Activated CD8-positive, alpha-beta memory T cell treated with anti-CD3 and anti-CD28 coated beads, Interleukin-2, amount 10 ng/mL, durations not matched to agents 7 days and 5 days (primary cell): ENCODE measurements at places on chromosomes 5 and 9. TPM values are rescaled to one million over a fixed set of nuclear protein-coding genes. Genes with fewer than 3 reads are reported as not detected.
A peak's percentile ranks its signal among the peaks of the same experiment; 100 is the strongest.

DNA sequence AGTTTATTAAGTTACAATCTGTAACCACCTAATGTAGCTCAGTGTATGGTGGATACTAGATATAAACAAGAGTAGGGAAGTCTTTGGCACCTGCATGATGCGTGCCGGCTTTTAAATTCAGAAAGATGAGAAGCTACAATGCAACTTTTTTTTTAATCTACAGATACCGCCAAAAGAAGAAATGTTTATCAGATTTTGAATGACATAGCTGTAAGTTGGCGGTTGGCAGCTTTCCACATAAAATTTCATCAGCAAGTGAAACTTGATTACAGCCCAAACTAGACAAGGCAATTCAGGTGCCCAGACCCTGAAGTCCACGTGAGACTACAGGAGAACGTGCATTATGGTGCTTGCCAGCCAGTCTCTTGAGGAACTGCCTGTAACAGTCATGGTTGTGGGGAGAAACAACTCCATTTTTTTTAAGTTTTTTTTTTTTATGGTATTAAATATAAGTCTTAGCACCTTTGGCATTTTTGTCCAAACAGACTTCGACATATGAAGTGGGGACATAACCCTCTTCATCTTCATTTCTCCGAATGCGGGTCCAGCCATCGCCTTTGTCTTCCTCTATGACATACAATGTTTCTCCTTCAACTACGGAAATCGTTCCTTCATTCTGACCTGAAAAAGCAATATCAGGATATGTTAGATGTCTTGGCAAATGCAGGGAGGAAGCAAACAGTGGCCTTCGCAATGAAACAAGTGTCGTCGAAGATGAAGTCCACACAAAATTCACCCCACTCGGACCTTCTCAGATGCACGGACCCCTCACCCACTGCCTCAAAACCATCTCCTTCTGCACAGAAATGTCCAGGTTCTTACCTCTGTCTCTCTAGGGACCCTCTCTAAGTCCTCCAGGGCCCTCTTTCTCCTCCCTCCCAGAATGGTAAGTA, 60.4 kb downstream of the USP20 start:
- peak overlapping the region; percentile 90 for H3K27ac ChIP-seq
- H3K4me1 ChIP-seq = peaks cover 74% of the 10 kb centered on the region
- H3K27me3 ChIP-seq = no peaks in the 10 kb centered on the region
- DNase-seq = no peak
- H3K4me3 ChIP-seq = no peak overlapping the region

GRCh38 chr5:36705055-36705454, 98.6 kb downstream of the SLC1A3 start:
- H3K4me1 ChIP-seq = no peaks in the 10 kb centered on the region
- no peak for DNase-seq
- no peak overlapping the region for H3K27ac ChIP-seq
- no peak overlapping the region for H3K4me3 ChIP-seq
- H3K36me3 ChIP-seq = no peaks in the 10 kb centered on the region

Gene TUSC1
- total RNA-seq = not detected

- no peak overlapping the region for H3K27ac ChIP-seq
- H3K27me3 ChIP-seq = no peaks in the 10 kb centered on the region
- H3K36me3 ChIP-seq = no peaks in the 10 kb centered on the region
- H3K4me1 ChIP-seq = no peaks in the 10 kb centered on the region
- DNase-seq = no peak
Measured at GRCh38 chr9:79111653-79112052, 460.1 kb upstream of the TLE4 start.

DNA sequence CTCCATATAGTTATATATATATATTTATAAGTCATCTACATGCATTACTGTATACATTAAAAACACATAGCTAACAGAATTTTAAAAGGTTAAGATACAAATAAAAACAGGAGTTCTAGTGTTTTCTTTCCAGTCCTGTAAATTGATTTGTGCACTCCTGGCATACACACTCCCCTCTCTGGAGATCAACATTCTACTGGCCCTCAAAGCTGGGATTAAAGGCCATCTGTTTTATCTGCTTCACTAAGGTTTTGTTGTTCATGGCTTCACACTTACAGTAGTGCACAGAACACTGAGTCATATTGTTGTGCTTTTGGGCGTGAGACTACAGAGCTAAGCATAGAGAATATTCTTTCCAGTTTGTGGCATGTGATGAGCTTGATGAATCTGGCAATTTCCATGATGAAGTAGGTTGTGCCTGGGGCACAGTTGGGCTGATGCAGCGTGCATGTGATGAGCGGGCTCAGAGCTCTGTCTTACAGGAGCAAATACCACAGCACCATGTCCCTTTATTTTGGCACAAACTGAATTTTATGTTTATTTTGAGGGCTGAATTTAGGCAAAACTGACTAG, 98.2 kb downstream of the TAF11L14 start:
- DNase-seq = no peak
- no peaks in the 10 kb centered on the region for H3K36me3 ChIP-seq
- no peak overlapping the region for H3K4me3 ChIP-seq
- H3K27ac ChIP-seq = no peak overlapping the region
- H3K27me3 ChIP-seq = no peaks in the 10 kb centered on the region

DNA sequence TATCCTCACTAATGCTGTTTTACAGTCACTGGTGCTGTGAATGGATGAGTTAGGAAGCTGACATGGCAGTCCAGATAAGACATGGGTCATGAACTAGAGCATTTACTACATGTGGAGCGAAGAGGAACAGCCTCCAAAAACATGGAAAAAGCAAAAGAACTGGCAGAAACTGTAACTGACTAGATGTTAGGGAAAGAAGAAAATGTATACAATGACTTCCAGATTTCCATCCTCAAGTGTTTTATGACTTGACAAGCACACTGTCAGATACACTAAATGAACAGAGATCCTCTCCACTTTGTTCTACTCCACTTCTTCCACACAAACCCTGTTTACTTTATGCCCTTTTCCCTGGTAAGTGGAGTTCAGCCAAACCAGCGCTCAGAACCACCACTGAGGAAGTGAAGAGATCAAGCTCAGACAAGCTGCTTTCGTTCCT, 11.5 kb downstream of the HMGCS1 start:
- DNase-seq = no peak
- H3K27ac ChIP-seq = no peak overlapping the region
- H3K27me3 ChIP-seq = no peaks in the 10 kb centered on the region
- peaks cover 47% of the 10 kb centered on the region for H3K4me1 ChIP-seq
- H3K4me3 ChIP-seq = no peak overlapping the region

DNA sequence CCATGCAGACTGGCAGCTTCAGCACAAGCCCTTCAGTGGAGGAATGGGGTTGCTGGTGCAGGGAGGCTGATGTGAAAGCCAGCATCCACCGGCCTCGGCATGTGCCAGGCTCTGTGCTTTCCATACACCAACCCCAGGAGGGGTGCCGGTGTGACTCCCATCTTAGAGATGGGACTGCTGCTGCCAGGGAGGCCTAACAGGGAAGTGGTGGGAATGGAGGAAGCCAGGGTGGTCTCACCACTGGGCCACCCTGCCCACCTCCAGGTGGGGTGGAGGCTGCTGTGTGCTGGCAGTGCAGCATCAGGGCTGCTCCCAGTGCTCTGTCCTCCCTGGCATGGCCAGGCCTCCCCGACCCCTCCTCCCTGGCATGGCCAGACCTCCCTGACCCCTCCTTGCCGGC, 32.8 kb upstream of the PITX1 start:
- H3K27me3 ChIP-seq = peaks cover 3% of the 10 kb centered on the region
- DNase-seq = no peak
- H3K4me3 ChIP-seq = no peak overlapping the region
- no peaks in the 10 kb centered on the region for H3K36me3 ChIP-seq

DNA sequence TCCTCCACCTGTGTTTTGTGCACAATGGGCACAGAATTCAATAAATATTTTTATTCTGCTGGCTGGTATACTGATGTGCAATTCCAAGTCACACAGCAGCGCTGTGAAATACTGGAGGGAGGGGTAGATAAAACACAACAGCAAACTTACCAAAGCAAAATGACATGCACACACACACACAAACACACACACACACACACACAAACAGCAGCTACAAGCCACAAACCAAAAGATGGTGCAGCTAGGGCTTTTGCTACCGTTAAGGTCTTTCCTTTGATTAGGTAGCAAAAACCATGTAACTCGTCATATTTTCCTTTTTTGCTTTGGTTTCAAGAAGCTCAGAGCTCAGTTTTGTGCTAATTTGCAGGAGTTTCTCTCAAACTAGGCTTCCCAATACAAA, 1.8 kb upstream of the TBCA start:
- no peak for DNase-seq
- H3K27ac ChIP-seq = no peak overlapping the region
- peaks cover 44% of the 10 kb centered on the region for H3K4me1 ChIP-seq
- H3K27me3 ChIP-seq = no peaks in the 10 kb centered on the region
- H3K36me3 ChIP-seq = peaks cover 5% of the 10 kb centered on the region

DNA sequence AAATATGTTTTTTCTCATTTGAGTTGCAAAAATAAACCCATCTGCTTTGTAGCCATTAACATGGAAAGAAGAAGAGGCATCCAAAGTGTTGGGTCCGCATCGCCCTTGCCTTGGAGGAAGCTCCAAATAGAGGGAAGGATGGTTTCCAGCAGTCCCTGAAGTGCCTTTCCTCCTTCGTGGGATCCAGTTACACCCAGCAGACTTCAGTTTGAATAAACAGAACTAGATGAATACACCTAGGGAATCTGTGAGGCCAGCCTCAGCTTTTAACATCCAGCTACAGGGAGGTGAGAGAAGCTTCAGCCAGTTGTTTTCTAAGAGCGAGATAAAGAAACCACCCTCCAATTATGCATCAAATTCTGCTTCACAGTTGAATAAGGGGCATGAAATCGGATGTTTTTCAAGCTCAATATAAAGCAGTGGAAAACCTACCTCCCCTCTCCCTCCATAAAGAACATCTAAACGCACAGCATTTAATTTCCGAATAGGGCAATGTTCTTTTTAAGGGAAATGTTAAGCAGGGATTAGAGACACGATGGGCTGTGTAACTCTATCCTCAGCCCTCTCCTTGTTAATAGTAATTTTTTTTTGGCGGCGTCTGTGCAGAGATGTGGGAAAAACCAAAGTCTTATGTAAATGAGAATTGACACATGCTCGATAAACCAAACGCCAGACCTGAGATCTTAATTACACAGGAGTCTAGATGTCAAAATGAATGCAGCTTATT, 264.7 kb downstream of the SLIT3 start:
- no peak overlapping the region for H3K4me3 ChIP-seq
- no peaks in the 10 kb centered on the region for H3K27me3 ChIP-seq

Gene FBP2
- not detected for total RNA-seq

Gene TEX53
- total RNA-seq = not detected

DNA sequence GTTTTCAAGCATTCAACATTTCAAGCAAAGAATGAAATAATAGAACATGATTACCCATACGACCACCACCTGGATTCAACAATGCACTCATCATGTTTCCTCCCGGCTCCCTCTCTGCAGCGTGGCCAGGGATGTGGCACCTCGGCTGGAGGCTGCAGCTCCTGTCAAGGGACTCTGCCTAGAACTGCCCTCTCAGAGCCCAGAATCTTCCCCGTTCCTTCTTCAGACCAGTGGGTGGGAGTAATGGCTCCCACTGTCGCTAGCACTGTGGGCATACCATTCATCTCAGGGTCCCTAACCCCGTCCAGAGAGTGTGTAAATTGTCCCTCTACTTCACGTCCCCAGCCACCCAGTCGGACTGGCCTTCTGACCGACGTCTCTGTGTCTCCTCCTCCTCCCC, 118.6 kb upstream of the COL5A1 start:
- no peaks in the 10 kb centered on the region for H3K4me1 ChIP-seq
- no peak overlapping the region for H3K4me3 ChIP-seq
- no peaks in the 10 kb centered on the region for H3K27me3 ChIP-seq
- no peak for DNase-seq
- no peaks in the 10 kb centered on the region for H3K36me3 ChIP-seq
- no peak overlapping the region for H3K27ac ChIP-seq

GRCh38 chr9:20505574-20505973, 116.7 kb downstream of the MLLT3 start:
- no peak overlapping the region for H3K27ac ChIP-seq
- H3K27me3 ChIP-seq = no peaks in the 10 kb centered on the region
- no peak for DNase-seq
- no peak overlapping the region for H3K4me3 ChIP-seq

- peaks cover 4% of the 10 kb centered on the region for H3K27me3 ChIP-seq
- no peak for DNase-seq
- H3K4me3 ChIP-seq = no peak overlapping the region
- no peaks in the 10 kb centered on the region for H3K36me3 ChIP-seq
Measured at GRCh38 chr5:75072061-75072460, 19.7 kb upstream of the GCNT4 start.

Gene AMACR
- total RNA-seq = 6.6 TPM
